ENCODE measurements at places on chromosomes 5 and 9. TPM values are rescaled to one million over a fixed set of nuclear protein-coding genes. Genes with fewer than 3 reads are reported as not detected.

LCN6 gene
- total RNA-seq: not detected

UQCRQ gene
- 247 TPM for total RNA-seq

ACO1 gene
- 76.7 TPM for total RNA-seq

TIGD6 gene
- 3.1 TPM for total RNA-seq

NCBP1 gene
- 32.2 TPM for total RNA-seq

SAPCD2 gene
- 28.1 TPM for total RNA-seq

SPATA31E1 gene
- total RNA-seq: not detected
